Activated gamma-delta T cell treated with anti-CD3 and anti-CD28 coated beads, Interleukin-2, amount 50 U/mL, for 16 hours (primary cell): ENCODE measurements at places on chromosomes 2 and 18.

- DNase-seq: no peak
Measured at GRCh38 chr2:2681085-2681484, 350.0 kb upstream of the MYT1L start.

DNA sequence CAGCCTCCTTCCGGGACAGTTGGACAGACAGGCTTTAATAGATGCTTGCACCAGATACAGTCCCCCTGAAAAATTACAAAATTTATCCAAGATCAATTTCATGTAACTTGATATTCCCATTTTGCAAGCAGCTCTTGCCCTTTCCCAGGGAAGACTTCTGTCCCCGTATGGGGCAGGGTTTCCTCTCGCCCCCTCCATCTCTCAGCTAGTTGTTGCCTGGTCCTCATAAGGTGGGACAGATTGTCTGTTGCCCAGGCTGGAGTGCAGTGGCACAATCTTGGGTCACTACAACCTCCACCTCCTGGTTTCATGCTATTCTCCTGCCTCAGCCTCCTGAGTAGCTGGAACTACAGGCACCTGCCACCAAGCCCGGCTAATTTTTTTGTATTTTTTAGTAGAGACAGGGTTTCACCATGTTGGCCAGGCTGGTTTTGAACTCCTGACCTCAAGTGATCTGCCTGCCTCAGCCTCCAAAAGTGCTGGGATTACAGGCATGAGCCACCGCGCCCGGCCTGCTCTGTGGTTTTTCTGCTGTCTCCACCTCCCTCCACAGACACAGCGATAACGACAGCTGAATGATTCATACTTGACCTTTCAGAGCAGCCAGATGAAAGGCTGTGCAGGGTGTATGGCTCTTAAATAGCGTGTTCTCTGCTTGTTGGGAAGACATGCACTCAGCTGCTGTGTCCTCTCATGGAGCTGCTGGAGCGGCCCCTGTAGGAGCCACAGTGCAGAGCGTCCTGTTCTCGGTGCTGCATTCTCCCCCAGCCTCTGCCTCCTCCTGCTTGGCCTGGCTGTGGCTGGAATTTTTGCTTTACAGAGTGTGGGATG, 61.4 kb downstream of the TTC39C start:
- peak; percentile 61 for DNase-seq

- DNase-seq: no peak
Measured at GRCh38 chr2:44718431-44718830, 223.1 kb upstream of the SIX3 start.

GRCh38 chr18:6021306-6022073, 126.2 kb upstream of the TMEM200C start:
- no peak for DNase-seq

- no peak for DNase-seq
Measured at GRCh38 chr2:239956818-239957261, 68.3 kb downstream of the NDUFA10 start.

DNA sequence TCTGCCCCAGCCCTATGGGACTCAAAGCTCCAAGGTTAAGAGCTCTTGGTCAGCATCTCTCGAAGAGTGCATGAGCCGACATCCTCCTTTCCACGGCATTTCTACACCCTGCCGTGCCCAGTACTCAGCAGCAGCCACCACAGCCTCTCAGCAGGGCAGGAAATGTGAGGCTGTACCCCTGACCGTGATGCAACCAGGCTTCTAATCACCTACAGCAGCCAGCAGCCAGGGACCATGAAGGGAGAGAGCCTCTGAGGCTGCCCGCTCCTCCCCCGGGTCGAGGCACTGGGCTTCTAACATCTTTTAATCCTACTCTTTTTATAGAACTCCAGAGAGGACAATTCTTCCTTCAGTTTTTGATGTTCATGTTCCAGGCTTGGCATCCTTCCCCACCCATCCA, 6.5 kb downstream of the CYS1 start:
- DNase-seq: no peak

GRCh38 chr2:70964596-70965386, 13.6 kb upstream of the ANKRD53 start:
- peak; percentile 72 for DNase-seq

- DNase-seq: no peak
Measured at GRCh38 chr2:5849562-5849961, 157.4 kb downstream of the SOX11 start.

GRCh38 chr18:76456018-76456750, 38.9 kb downstream of the ZNF516 start:
- DNase-seq: no peak

GRCh38 chr2:233002829-233003657, 10.0 kb downstream of the NGEF start:
- DNase-seq: no peak

DNA sequence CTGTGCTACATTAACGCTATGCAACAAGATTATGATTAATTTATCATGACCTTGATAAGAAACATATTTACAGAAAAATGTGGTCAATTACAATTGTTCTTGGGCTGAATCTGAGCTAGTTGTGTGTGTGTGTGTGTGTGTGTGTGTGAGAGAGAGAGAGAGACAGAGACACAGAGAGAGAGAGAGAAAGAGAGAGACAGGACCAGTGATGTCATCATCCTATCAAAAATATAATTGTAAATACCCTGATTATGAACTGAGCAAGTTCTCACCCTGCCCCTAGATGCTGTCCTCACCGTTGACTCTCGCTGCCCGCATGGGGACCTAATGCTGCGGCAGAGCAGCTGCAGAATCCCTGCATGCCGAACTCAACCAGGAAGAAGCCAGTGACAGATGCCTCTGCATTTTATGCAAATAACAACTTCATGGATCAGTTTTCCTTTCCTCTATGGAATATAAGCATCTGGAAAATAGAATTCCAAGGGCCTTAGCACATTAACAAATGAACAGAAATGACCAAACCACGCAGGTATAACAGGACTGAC, 512.5 kb downstream of the PLCL1 start:
- no peak for DNase-seq

GRCh38 chr18:59448546-59448945, 89.5 kb upstream of the LMAN1 start:
- no peak for DNase-seq

GRCh38 chr2:22967756-22968155, 417.2 kb upstream of the KLHL29 start:
- no peak for DNase-seq

GRCh38 chr2:31693882-31694281, 113.1 kb upstream of the SRD5A2 start:
- no peak for DNase-seq

DNA sequence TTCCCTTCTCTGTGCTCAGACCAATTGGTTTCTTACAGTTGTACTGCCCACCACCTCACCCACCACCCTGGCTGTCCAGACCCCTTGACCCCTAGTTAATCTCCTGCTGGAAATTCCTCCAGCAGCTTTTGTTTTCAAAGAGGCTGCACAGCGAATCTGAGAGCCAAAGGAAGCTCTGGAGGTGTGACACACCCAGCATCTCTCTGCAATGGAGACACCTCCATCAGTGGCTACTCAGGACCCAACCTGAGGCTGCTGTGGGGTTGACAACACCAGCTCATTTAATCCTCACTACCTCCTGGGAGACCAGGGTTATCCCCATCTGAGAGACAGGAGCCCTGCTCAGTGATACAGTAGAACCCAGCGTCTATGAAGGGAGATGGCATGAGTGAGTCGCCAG, 86.4 kb downstream of the BIN1 start:
- DNase-seq: no peak
